ENCODE measurements at places on chromosomes 11 and 22.
A peak's percentile ranks its signal among the peaks of the same experiment; 100 is the strongest.

- peak; percentile 22 for DNase-seq
These were observed 682 bp downstream of the LARGE1 start for GRCh38 chr22:33919391-33920196.

- no peak for DNase-seq
These were observed 76.6 kb downstream of the ABTB2 start for GRCh38 chr11:34280945-34281872.

DNA sequence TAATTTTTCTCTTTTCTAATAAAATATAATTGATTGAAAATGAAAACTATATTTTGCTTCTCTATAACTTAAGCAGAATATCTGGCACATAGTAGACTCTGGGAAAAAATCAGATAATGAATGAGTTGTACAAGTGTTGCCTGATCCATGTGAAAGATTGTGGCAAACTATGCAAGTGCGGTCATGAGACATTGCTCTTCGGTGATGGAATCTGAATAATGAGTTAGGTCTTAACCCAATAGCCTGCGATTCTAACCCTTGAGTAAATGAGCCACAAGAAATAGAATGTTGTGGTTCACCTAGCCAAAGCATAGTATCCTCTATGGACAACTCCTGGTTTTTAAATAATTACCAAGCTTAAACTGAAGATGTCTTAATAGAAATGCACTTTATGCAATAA lies 333.7 kb upstream of the LUZP2 start:
- DNase-seq = no peak

DNA sequence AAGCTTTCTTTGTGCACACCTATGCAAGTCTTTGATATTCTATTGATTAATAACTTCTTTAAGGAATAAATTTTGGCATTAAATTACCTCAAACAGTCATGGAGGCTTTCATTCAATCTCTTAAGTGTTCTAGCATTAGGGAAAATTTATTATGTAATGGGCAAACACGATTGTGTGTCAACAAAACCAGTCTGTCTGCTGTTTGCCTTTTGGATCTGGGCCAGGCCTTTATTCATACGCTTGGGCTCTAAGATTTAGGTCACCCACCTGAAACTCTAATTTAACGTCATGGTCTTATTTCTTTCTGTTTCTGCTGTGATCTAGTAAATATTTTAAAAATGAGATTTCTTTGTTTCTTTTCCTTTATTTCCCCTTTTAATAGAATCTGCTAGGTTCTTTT lies 1270.6 kb downstream of the LRRC4C start:
- DNase-seq = no peak

- DNase-seq = no peak
These were observed 41.7 kb downstream of the IGF2 start for GRCh38 chr11:2097356-2097997.

DNA sequence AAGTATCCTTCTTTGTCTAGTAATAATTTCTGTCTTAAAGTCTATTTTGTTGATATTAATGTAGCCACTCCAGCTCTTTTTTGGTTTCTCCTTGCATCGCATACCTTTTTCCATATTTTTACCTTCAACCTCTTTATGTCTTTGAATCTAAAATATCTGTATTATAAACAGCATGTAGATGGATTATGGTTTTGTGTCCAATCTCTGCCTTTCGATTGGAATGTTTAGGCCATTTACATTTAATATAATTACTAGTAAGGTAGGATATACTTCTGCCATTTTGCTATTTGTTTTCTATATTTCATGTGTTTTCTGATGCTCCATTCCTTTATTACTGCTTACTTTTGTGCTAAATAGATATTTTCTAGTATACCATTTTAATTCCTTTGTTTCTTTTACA lies 39.5 kb downstream of the TMPRSS5 start:
- no peak for DNase-seq

DNA sequence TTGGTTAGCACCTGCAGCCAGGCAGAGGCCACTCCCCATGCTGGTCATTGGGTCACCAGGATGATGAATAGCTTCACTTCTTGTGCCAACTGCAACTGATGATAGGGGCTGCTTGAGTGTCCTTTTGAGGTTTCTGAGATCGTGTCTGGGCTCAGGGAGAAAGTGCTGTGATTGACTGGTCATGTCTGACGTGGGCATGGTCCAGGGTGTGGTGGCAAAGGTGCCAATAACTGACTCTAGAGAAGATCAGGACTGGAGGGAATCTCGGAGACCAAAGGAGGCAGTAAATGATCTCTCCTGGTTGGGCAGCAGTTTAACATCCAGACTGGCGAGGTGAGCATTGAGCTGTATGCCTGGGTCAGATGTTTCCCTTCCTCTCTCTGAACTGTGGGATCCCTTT lies 10.0 kb upstream of the SLC22A6 start:
- no peak for DNase-seq

DNA sequence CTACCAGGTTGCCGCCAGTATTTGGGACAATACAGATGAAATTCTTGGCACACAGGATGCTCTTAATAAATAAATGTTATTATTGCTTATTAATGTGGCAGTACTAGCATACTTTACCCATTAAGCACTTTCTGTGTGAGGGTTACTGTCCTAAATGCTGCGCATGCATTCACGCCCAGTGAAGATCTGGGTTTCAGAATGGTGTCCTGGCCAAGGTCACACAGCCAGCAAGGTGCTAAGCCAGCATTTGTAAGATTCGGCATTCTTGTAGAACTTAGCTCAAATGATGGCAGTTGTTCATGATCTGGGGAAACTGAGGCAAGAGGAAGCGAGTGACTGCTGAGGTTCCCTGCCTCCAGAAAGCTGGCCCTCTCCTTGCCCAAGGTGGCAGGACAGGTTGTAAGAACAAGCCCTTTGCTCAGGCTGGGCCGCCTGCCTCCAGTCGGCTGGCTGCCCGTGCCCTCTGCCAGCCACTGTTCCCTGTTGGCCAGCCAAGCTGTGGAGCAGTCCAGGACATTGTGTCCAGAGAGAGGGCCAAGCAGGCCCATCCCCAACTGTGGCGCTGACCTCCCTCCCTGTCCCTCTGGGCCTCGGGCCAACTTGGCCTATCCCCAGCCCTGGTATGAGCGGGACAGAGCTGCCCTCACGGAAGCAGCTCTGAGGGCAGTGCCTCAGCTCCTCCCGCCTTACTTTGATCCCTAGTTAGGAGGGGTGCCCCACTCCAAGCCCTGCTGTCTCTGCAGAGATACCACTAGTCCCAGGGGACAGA lies 28.8 kb downstream of the TOB2 start:
- DNase-seq = peak; percentile 98

- no peak for DNase-seq
These were observed 23.0 kb downstream of the ZFTA start for GRCh38 chr11:63745304-63746170.
